ENCODE measurements at places on chromosomes 16 and 17.

DNA sequence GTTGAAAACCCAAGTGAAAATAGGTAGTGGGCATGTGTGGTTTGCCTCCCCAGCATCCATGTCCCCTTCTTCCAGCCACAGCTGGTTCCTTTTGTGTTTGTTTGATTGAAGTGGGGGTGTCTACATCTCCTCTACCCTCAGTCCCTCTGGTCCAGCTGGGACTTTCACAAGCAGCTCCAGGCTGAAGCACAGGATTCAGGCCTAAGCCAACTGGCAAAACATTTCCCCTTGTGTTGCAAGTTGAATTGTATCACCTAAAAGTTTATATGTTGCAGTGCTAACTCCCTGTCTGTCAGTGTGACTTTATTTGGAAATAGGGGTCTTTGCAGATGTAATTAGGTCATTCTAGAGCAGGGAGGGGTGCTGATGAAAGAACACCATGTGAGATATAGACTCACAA, 205.9 kb upstream of the ASIC2 start:
- DNase-seq = no peak
- no peak overlapping the region for H3K4me3 ChIP-seq
- no peaks in the 10 kb centered on the region for H3K36me3 ChIP-seq
- H3K27ac ChIP-seq = no peak overlapping the region
- no peaks in the 10 kb centered on the region for H3K4me1 ChIP-seq

DNA sequence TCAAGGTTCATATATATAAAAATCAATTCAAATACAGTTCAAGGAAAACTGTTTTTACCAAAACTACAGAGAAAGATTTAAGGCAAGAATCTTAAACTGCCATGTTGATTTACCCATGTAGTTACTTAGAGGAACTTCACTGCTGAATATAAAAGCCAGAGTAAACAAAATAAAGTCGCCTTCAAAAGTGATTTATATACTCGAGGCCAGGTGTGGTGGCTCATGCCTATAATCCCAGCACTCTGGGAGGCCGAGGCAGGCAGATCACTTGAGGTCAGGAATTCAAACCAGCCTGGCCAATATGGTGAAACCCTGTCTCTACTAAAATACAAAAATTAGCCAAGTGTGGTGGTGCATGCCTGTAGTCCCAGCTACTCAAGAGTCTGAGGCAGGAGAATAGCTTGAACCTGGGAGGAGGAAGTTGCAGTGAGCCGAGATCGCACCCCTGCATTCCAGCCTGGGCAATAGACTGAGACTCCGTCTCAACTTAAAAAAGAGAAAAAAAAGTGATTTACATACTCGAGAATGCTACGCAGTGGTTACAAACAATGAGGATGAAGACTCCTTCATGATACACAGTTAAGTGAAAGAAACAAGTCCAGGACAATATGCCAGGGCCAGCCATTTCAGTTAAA, 54.1 kb upstream of the CNEP1R1 start:
- H3K27ac ChIP-seq = no peak overlapping the region
- no peaks in the 10 kb centered on the region for H3K36me3 ChIP-seq
- H3K27me3 ChIP-seq = peaks cover 37% of the 10 kb centered on the region
- H3K4me3 ChIP-seq = no peak overlapping the region

GRCh38 chr17:8728251-8728938, 16.2 kb downstream of the CCDC42 start:
- H3K27ac ChIP-seq = no peak overlapping the region
- H3K4me1 ChIP-seq = no peaks in the 10 kb centered on the region
- peaks cover 2% of the 10 kb centered on the region for H3K27me3 ChIP-seq
- H3K36me3 ChIP-seq = no peaks in the 10 kb centered on the region
- H3K4me3 ChIP-seq = no peak overlapping the region

GRCh38 chr16:17994027-17994426, 342.5 kb downstream of the NPIPA8 start:
- no peak for DNase-seq
- H3K36me3 ChIP-seq = no peaks in the 10 kb centered on the region

DNA sequence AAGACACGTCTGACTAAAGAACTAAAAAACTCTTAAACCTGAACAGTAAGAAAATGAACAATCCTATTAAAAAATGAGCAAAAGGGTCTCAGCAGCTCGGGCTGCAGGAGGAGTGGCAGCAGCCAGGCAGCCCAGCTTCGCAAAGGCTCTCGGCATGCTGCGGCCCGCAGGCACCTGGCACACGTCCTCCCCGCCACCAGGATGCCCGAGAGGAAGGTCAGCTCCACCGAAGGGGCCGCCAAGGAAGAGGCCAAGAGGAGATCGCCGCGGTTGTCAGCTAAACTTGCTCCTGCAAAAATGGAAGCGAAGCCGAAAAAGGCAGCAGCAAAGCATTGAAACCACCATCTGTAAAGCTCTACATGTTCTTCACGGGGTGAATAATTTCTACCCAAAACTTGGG, 173.5 kb downstream of the BCAS3 start:
- no peaks in the 10 kb centered on the region for H3K36me3 ChIP-seq
- H3K4me1 ChIP-seq = no peaks in the 10 kb centered on the region

GRCh38 chr17:49998836-49999511, 4.0 kb upstream of the DLX3 start:
- DNase-seq = no peak
- H3K36me3 ChIP-seq = peaks cover 4% of the 10 kb centered on the region
- H3K4me1 ChIP-seq = peaks cover 30% of the 10 kb centered on the region

- H3K27me3 ChIP-seq = no peaks in the 10 kb centered on the region
- no peaks in the 10 kb centered on the region for H3K4me1 ChIP-seq
- no peak overlapping the region for H3K4me3 ChIP-seq
- H3K27ac ChIP-seq = no peak overlapping the region
- H3K36me3 ChIP-seq = peaks cover 12% of the 10 kb centered on the region
Observed at GRCh38 chr17:64173646-64174045, 43.7 kb upstream of the ERN1 start.

- H3K4me3 ChIP-seq = no peak overlapping the region
- H3K27me3 ChIP-seq = peaks cover 30% of the 10 kb centered on the region
- H3K36me3 ChIP-seq = no peaks in the 10 kb centered on the region
- H3K4me1 ChIP-seq = no peaks in the 10 kb centered on the region
- H3K27ac ChIP-seq = no peak overlapping the region
- DNase-seq = no peak
Observed at GRCh38 chr16:71297341-71297634, 8.1 kb upstream of the CMTR2 start.

- no peak within 1 kb of the TSS for H3K27ac ChIP-seq
- H3K27me3 ChIP-seq = peaks cover 49% of the 10 kb centered on the region
- no peak for DNase-seq
- no peaks in the 10 kb centered on the region for H3K36me3 ChIP-seq
- H3K4me1 ChIP-seq = peaks cover 3% of the 10 kb centered on the region
Observed at GRCh38 chr17:76537578-76538280, at the start of gene CYGB. Gene CYGB (minus strand): TSS chr17:76537709. CDS start chr17:76537542, 167 bp downstream.

- H3K36me3 ChIP-seq = no peaks in the 10 kb centered on the region
- no peak for DNase-seq
- no peak overlapping the region for H3K4me3 ChIP-seq
- no peak overlapping the region for H3K27ac ChIP-seq
- no peaks in the 10 kb centered on the region for H3K27me3 ChIP-seq
Observed at GRCh38 chr16:55291847-55292246, 32.2 kb upstream of the IRX6 start.

DNA sequence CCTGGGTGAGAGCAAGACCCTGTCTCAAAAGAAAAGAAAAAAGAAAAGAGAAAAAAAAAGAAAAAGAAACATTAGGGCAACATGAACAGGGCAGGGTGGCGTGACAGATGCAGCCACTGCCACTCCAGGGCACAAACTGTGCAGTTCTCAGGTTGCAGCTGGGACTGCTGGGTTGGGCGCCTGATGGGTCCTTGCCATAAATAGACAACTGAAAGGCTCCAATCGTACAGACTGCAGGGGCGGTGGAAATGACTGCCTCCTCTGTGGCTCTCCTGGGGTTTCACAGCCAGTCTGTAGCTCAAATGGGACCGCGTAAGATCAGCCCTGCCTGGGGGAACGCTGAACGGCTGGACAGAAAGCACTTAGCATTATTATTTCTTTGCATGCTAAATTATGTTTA, 130.7 kb downstream of the CPPED1 start:
- H3K4me3 ChIP-seq = no peak overlapping the region
- H3K4me1 ChIP-seq = peaks cover 14% of the 10 kb centered on the region

GRCh38 chr16:65663774-65664173, 541.9 kb upstream of the CDH11 start:
- no peaks in the 10 kb centered on the region for H3K36me3 ChIP-seq
- no peaks in the 10 kb centered on the region for H3K27me3 ChIP-seq
- no peak overlapping the region for H3K27ac ChIP-seq

DNA sequence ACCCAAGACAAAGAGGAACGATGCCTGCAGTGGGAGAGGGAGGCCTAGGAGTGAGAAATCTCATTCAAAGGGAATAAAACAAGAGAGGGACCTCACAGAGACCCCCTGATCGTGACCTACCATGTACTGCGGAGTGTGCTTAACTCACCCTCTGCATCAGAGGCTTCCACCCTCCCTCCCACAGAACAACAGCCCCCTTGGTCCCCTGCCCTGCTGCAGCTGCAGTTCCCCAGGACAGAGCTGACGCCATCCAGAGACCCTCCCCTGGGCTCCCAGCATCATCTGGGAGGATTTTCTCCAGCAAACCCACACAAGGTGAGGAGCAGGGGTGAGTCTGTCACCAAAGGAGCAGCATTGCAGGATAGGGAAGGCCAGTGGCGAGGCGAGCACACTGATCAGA, 39.8 kb downstream of the TLE7 start:
- peaks cover 9% of the 10 kb centered on the region for H3K4me1 ChIP-seq
- H3K36me3 ChIP-seq = no peaks in the 10 kb centered on the region
- H3K27me3 ChIP-seq = peaks cover 18% of the 10 kb centered on the region
- no peak overlapping the region for H3K27ac ChIP-seq

- H3K27ac ChIP-seq = no peak within 1 kb of the TSS
- DNase-seq = no peak
- H3K36me3 ChIP-seq = no peaks in the 10 kb centered on the region
- H3K4me1 ChIP-seq = no peaks in the 10 kb centered on the region
Observed at GRCh38 chr17:81165246-81166032, at the start of gene PVALEF. Gene PVALEF (plus strand): TSS chr17:81165507. CDS start chr17:81181227, 15,720 bp downstream.

DNA sequence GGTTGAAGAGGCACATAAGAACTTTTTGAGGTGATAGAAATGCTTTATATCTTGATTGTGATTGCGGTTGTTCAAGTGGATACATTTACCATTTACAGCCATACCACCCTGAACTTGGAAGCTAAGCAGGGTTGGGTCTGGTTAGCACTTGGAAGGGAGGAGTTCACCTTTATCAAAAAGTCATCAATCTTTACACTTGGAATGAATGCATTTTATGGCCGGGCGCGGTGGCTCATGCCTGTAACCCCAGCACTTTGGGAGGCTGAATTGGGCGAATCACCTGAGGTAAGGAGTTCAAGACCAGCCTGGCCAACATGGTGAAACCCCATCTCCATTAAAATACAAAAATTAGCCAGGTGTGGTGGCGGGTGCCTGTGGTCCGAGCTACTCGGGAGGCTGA, 9.5 kb upstream of the GJD3 start:
- H3K27ac ChIP-seq = no peak overlapping the region
- DNase-seq = no peak

DNA sequence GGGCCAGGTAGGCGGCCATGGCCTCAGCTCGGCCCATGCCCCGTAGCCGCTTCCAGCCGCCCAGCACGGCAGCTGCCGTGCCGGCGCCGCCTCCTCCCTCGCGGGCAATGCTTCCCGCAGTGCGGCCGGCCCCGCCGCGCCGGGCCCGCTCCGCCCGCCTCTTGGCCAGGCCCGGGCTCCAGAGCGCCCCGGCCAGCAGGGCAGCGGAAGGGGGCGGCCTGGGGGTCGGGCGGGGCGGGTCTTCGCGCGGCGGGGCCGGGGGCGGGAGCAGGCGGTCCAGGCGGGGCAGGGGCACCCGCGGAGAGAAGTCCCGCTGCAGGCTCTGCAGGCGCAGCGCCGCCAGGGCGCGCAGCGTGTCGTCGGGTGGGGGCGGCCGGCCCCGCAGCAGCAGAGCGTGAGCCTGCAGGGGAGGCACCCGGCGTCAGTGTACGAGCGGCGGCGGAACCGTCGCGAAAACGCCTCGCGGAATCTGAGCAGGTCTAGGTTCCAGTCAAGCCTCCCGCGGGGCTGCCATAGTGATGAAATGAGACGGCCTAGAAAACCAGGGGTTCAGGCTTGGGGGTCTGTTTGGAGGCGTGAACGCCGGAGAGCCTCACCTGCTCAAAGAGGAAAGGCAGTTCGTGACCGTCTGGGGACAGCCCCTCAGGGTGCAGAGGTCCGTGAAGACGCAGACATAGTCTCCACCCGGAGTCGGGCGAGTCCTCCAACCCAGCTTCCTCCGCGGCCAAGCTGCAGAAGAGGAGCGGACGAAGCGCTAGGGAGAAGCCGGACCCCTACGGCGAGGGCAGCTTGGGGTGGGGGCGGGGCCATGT, 6.6 kb downstream of the PLEKHH3 start:
- no peaks in the 10 kb centered on the region for H3K36me3 ChIP-seq
- peaks cover 21% of the 10 kb centered on the region for H3K4me1 ChIP-seq
- DNase-seq = peak; percentile 37
- H3K4me3 ChIP-seq = peak overlapping the region; percentile 46
- H3K27me3 ChIP-seq = peaks cover 47% of the 10 kb centered on the region

DNA sequence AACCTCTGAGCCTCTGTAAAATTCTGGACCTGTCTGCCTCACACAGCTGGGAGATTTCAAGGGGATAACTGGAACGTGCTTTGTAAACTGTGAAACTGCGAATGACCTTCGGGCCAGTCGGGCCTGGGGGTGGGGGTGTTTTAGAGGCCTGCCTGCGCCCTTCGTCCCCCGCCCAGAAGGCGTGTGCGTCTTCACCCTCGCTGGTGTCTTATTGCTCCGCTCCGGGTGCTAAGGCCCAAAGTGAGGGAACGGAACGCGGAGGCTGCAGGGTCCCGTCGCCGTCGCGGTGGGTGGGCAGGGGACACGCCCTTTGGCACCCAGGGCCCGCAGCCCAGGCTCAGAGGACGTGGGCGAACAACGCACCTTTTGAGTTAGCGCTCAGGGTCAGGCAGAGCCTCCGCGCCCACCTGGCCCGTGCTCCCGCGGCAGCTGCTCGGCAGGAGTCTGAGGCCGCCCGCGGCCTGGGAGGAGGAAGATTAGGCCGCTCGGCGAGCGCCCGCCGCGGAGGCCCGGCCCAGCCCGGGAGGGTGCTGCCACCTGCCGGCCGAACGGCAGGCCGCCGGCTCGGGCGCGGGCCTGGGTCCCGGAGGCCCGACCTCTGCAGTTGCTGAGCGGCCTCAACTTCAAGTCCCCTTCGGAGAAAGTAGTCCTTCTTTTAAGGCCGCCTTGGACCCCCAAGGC, 29.7 kb downstream of the DCAKD start:
- H3K36me3 ChIP-seq = peaks cover 5% of the 10 kb centered on the region
- DNase-seq = peak; percentile 68
- peak overlapping the region; percentile 0 for H3K4me3 ChIP-seq

DNA sequence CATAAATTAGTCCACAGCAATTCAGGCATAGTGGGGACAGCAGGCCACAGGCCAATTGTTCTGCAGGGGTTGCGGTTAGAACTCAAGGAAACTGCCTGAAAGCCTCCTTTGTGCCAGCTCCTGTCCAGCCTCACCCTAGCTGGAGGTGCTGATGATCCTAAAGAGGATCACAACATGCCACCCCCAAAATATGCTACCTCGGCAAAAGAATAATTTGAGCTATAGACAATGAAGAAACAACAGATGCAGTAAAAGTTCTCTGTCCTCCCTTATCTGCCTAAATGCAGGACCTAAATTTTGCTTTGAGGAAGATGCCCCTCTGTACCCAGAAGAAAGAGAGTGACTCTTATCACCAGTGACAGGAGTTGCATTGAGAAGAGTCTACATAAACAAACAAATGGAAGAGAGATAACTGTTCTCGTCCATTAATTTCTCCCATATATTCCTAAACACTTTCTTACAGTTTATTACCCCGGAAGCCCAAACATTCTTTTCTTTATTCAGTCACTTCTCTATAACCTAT, 14.7 kb downstream of the ALOX15 start:
- peaks cover 3% of the 10 kb centered on the region for H3K4me1 ChIP-seq
- no peak overlapping the region for H3K4me3 ChIP-seq
- no peaks in the 10 kb centered on the region for H3K36me3 ChIP-seq
- no peak for DNase-seq
- H3K27ac ChIP-seq = no peak overlapping the region

- H3K4me1 ChIP-seq = peaks cover 48% of the 10 kb centered on the region
- no peak for DNase-seq
- peaks cover 56% of the 10 kb centered on the region for H3K36me3 ChIP-seq
- no peak overlapping the region for H3K4me3 ChIP-seq
Observed at GRCh38 chr17:65190467-65191097, 53.4 kb downstream of the RGS9 start.
